K562 (cell line): ENCODE measurements at places on chromosomes 7 and 10.

DNA sequence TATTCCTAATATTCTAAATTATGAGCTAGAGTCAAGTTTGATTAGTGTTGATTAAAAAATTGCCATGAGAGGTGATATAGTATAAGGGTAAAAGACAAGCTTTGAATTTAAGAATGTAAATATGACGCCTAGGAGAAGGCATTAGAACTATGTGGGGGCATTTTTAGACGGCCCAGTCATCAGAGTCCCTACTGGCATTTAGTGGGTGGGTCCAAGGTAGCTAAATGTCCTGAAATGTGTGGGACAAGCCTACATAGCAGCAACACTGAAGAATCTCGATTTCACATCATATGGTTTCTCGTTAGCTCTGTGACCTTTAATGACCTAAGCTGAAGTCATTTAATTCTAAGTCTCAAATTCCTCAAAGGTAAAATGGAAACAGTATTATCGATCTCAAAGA lies 133.5 kb downstream of the SGMS1 start:
- DNase-seq: no peak

DNA sequence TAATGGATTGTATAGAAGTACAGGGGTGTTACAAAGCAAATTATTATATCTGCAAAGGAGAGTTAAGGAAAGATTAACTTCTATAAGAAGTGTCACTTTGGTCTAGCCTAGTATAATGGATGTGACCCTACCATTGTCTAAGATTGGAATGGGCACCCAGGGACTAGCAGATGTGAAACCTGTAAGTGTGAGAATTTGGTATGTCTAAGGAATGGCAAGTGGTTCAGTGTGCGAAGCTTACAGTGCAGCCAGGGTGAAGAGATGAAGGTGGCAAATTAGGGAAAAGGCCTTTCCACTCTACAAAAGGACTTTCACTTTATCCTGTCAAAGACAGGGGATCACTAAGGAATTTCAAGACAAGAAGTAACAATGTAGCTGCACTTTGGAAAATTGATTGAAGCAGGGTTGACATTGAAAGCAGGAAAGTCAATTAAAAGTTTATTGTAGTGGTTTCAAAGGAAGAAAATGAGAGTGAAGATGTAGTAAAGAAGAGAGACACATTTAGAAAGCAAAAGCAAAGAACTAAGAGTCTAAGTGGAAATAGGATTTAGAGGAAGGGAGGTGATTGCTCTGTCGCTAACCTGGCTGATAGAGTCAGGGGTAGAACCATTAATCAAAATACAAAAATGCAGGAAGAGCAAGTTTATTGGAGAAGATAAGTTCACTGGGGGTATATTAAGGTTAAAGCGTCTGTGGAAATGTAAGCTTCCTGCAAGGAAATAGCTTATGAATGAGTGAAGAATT lies 47.4 kb downstream of the KCND2 start:
- no peak for DNase-seq

DNA sequence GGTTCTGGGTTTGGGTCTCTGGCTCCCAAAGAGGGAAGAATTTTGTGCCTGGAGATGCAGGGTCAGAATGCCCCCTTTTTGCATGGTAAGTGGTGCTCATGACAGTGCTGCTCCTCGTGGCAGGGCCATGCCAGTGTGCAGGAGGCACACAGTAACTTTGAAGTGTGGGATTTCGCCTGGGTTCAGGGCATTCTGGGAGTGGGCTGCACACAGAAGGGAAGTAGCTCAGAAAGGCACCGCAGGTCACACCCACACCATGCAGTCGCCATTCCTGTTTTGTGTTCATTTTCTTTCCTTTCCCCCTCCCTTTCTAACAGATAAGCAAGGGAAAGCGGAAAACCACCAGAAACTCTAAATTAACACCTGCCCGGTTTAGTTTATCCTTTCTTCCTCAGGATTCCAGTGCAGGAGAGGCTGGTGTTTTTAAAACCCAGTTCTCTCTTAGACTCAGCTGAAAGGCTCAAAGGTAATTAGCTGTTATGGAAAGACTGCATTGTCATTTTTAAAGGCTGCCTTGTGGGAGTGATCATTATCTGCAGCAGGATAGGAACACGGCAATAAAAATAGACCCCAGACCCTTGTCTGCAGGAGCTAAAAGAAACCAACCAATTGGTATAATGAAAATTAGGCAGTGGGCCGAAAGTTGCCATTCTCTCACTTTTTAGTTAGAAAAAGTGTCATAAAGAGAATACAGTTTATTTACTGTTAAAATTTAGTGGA lies 50.2 kb downstream of the EEPD1 start:
- no peak for DNase-seq

- no peak for DNase-seq
Observed at GRCh38 chr7:66050337-66050957, 25.2 kb upstream of the ASL start.

- DNase-seq: peak; percentile 27
Observed at GRCh38 chr10:133275684-133276092, 980 bp downstream of the ADAM8 start.

GRCh38 chr7:24545215-24545614 lies 28.0 kb upstream of the PALS2 start:
- DNase-seq: no peak

DNA sequence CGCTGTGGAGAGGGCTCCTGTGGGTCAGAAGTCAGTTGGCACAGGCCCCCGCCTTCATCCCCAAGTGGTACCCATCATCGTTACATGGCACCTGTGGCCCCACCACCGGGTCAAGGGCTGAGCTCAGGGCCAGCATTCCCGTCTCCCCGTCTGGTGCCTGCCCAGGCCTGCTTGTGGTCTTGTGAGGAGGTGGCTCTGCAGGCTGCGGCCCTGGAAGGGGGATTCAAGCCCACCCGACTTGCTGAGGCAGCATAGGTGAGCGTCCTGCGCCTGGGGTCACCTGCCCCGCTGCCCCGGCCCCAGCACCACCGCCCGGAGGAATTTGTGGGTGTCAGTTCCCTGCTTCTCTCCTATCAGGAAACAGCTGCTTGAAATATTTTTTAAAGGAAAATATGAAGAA lies 53.0 kb upstream of the EN2 start:
- no peak for DNase-seq

DNA sequence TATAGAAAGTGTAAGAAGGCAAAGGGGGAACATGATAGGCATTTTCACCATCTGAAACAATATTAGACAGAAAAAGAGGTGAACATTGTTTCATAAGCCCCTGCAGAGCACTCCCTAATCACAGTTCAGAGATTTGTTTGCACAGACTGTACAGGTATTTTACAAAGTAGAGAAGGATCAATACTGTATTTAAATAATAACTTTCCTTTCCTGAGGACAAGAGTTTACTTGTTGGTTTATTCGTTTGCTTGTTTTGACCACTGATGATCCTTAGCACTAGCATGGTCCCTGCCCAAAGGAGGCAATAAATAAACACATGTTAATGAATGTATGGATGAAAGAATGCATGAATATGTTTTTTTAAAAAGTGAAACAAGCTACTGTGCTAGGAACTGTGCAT lies 690.1 kb upstream of the COBL start:
- no peak for DNase-seq

DNA sequence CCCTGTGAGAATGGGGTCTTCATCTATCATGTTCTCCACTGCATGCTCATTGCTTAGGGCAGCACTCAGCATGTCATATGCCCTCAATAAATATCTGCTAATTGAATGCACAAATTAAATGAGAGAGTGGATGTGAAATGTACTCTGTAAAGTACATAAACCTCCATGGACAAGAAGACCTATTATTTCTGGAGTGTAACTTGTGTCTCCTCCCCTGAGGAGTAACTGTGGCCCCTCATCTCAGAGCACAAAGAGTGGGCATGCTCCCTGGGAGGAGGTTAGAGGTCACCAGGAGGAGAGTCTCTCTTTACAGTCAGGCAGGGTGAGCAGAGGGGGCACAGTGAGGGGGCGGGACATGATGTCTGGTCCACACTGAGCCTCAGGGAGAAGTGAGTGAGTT lies 313.6 kb upstream of the PODXL start:
- no peak for DNase-seq

GRCh38 chr7:123557398-123558288 lies at the start of gene NDUFA5:
NDUFA5 (minus strand) TSS chr7:123557818; CDS start chr7:123557795, 23 bp downstream.
- DNase-seq: peak; percentile 97
